ENCODE measurements at places on chromosomes 1 and 21.

DNA sequence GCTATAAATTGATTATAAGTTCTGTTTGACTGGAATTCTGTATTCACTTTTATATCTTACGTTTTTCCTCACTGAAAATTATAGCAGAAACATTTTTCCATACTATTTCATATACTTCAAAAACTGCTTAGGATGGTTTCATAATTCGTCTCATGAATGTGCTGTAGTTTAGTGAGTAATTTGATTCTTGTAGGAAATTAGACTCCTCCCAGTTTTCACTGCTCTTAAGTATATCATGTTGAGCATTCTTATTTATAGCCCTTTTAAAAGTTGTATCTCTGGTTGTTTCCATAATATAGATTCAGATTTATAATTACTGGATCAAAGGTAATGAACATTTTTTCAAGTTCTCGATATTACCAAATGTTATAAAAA, 250.6 kb downstream of the FMN2 start:
- H3K27me3 ChIP-seq: no peaks in the 10 kb centered on the region
- no peaks in the 10 kb centered on the region for H3K4me1 ChIP-seq
- H3K27ac ChIP-seq: no peak overlapping the region
- no peak for DNase-seq
- no peak overlapping the region for H3K4me3 ChIP-seq

GRCh38 chr1:67818725-67819301, 14.5 kb downstream of the GNG12 start:
- H3K4me1 ChIP-seq: no peaks in the 10 kb centered on the region
- no peaks in the 10 kb centered on the region for H3K36me3 ChIP-seq
- no peak overlapping the region for H3K4me3 ChIP-seq
- no peak overlapping the region for H3K27ac ChIP-seq

DNA sequence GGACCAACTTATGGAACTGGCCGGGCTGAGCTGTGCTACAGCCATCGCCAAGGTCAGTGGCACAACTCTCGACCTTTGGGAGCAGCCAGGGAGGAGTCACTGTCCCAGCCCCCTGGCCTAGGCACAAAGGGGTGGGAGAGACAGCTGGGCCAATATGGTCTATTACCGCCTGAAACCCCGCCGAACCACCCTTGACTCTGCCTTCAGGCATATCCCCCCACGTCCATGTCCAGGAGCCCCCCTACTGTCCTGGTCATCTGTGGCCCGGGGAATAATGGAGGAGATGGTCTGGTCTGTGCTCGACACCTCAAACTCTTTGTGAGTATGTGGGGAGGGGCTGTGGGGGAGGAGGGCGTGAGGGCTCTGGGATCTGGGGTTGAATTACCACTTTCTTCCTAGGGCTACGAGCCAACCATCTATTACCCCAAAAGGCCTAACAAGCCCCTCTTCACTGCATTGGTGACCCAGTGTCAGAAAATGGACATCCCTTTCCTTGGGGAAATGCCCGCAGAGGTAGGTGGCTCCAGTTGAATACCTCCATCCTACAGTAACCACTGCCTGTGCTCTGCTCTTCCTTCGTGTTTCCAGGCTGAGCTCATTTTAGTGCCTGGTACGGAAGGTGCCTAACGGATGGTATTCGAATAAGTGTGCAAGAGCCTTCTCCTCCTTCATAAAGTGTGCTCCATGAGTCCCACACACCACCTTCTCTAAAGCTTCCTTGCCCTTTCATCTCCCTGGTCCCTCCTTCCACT, 758 bp downstream of the NAXE start:
- H3K27me3 ChIP-seq: no peaks in the 10 kb centered on the region
- no peak for DNase-seq
- H3K4me1 ChIP-seq: peaks cover 16% of the 10 kb centered on the region

DNA sequence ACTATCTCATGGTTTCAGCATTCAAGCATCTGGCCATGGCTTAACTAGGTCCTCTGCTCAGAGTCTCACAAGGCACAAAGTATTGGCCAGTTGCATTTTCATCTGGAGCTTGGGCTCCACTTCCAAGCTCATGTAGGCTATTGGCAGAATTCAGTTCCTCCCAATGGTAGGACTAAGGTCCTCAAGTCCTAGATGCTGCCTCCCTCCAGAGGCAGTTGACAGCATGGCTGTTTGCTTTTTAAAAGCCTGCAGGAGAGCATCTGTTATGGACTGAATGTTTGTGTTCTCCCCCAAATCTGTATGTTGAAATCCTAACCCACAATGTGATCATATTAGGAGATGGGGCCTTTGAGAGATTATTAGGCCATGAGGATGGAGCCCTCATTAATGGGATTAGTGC, 38.0 kb upstream of the HLX start:
- H3K27ac ChIP-seq: no peak overlapping the region
- no peaks in the 10 kb centered on the region for H3K36me3 ChIP-seq
- no peaks in the 10 kb centered on the region for H3K4me1 ChIP-seq

- no peaks in the 10 kb centered on the region for H3K27me3 ChIP-seq
- H3K27ac ChIP-seq: no peak overlapping the region
- H3K4me1 ChIP-seq: peaks cover 29% of the 10 kb centered on the region
- peaks cover 3% of the 10 kb centered on the region for H3K36me3 ChIP-seq
Observed at GRCh38 chr21:45098867-45099266, 24.5 kb downstream of the ADARB1 start.

- no peaks in the 10 kb centered on the region for H3K27me3 ChIP-seq
- H3K36me3 ChIP-seq: peaks cover 9% of the 10 kb centered on the region
- peaks cover 17% of the 10 kb centered on the region for H3K4me1 ChIP-seq
- no peak overlapping the region for H3K27ac ChIP-seq
- no peak overlapping the region for H3K4me3 ChIP-seq
Observed at GRCh38 chr1:230983811-230984210, 4.9 kb downstream of the ARV1 start.

DNA sequence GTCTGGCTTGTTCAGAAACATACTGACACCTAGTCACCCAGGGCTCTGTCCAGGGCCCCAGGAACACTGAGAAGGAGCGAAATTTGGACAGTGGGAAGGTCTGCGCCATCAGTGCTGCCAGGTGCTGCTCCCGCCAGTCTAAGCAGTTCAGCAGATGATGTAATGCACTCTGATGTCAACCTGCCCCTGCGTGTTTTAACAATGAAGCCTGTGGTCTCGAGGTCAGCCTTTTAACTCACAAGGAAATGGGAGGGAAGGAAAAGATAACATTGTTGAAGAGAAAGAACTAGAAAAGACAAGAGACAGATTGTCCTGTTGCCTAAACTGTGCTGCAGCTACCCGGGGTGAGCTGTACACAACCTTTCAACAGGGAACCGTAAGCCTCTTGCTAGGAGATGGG, 126.6 kb upstream of the IFFO2 start:
- peaks cover 38% of the 10 kb centered on the region for H3K36me3 ChIP-seq
- H3K4me3 ChIP-seq: no peak overlapping the region
- no peak for DNase-seq
- peak overlapping the region; percentile 41 for H3K27ac ChIP-seq
- no peaks in the 10 kb centered on the region for H3K27me3 ChIP-seq

GRCh38 chr21:42461185-42461520, 34.9 kb downstream of the RSPH1 start:
- peaks cover 11% of the 10 kb centered on the region for H3K36me3 ChIP-seq
- H3K4me1 ChIP-seq: peaks cover 31% of the 10 kb centered on the region
- no peak for DNase-seq
- H3K27me3 ChIP-seq: no peaks in the 10 kb centered on the region
- no peak overlapping the region for H3K4me3 ChIP-seq

GRCh38 chr1:183962903-183963302, 74.6 kb downstream of the COLGALT2 start:
- no peaks in the 10 kb centered on the region for H3K27me3 ChIP-seq
- H3K36me3 ChIP-seq: peaks cover 3% of the 10 kb centered on the region
- no peak overlapping the region for H3K4me3 ChIP-seq
- H3K4me1 ChIP-seq: peaks cover 28% of the 10 kb centered on the region
- DNase-seq: no peak

- H3K27me3 ChIP-seq: peaks cover 31% of the 10 kb centered on the region
- no peak overlapping the region for H3K4me3 ChIP-seq
- H3K4me1 ChIP-seq: no peaks in the 10 kb centered on the region
- H3K36me3 ChIP-seq: no peaks in the 10 kb centered on the region
- no peak for DNase-seq
- H3K27ac ChIP-seq: no peak overlapping the region
Observed at GRCh38 chr1:14340002-14340785, 258.3 kb upstream of the KAZN start.

DNA sequence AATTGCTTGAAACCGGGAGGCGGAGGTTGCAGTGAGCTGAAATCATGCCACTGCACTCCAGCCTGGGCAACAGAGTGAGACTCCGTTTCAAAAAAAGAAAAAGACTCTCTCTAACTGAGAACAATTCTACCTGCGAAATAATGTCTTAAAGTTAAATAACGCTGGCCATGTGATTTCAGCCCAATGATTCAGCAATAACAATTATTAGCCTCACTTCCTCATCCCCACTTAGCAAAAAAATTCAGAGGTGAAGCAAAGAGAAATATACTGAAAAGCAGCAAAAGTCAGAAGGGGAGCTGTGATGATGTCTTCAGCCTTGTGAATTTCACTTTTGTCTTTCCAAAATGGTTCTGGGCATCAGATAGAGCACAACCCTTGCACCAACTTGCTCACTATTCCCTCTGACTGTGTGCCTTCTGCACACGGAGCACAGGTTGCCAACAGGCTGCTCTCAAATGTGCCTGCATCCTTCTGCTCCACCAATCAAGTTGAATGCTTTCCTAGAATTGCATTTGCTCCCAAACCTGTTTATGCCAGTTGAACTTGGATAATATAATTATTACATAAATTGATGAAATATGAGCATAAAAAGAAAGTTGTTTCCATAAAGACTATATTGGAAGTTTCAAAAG, 79.8 kb upstream of the IPO9 start:
- H3K36me3 ChIP-seq: no peaks in the 10 kb centered on the region
- no peak overlapping the region for H3K4me3 ChIP-seq
- no peak overlapping the region for H3K27ac ChIP-seq
- H3K27me3 ChIP-seq: peaks cover 44% of the 10 kb centered on the region
